ENCODE measurements at places on chromosomes 12 and 14.
A peak's percentile ranks its signal among the peaks of the same experiment; 100 is the strongest.

DNA sequence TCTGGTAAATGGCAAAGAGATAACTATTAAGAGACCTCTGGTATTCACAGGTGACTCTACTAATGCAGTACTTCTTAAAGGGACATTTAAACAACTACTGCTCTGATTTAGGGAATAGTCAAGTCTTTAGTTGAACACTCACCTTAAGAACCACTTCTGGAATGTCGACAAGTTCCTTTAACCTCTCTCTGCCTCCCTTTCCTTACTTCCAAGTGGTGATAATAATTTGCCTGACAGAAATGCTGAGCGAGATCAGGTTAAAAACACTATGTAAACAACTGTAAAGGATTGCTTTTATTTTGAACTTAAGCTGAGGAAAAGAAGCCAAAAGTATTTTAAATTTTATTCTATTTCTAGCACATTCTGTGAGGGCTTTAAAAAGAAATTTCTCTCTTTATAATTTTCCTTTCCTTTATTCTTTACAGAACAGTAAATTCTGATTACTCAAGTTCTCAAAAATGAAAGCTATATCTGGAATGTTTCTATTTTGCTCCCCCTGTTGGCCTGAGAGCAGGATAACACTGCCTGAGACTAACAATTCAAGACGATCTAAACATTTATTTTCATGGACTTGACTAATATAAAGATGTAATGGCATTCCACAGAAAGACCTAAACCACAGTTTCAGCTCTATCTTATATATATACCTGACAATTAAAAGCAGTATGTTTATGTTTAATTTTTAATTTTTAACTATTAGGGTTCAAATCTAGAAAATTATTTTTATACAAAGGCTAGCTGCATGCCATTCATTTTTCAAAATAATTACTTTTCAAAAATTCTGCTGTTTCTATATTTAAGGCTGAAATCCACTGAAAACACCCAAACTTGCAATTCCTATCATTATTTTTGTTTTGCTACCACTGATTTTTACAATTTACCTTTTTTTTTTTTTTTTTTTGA lies 29.2 kb downstream of the ZCCHC8 start:
- peak; percentile 40 for DNase-seq

DNA sequence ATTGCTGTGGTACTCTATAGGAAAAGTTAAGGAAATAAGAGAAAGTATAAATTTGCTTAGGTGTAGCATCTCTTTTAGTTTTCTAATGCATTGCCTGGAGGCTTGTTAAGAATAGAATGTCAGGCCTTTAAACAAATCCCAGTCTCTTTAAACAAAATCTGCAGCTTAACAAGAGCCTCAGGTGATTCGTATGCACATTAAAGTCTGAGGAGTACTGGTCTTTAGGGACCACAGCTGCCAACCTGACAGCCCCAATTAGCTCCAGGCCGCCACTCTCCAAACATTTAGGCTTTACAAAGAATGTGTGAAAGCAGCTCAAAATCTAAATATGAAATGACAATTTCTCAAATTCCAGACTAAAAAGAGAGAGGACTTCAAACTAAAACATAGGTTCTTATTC lies 35.7 kb downstream of the PAWR start:
- DNase-seq: no peak

DNA sequence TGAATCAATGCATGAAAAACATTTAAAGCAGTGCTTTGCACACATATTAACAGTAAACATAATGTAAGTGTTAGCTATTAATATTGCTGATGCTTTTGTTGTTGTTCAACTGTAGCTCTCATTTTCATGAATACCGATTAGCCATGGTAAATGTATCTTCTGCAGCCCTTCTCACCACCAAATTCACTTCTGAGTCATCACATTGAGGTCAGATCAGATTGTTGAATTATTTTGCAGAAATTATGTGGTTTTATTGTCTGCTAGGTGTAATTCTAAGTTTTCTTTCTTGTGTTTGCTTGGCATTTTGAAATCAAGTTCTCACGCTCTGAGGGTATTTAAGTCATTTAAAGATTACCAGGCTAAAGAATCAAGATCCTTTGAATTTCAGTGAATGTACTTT lies 74.6 kb downstream of the AKAP6 start:
- no peak for DNase-seq

DNA sequence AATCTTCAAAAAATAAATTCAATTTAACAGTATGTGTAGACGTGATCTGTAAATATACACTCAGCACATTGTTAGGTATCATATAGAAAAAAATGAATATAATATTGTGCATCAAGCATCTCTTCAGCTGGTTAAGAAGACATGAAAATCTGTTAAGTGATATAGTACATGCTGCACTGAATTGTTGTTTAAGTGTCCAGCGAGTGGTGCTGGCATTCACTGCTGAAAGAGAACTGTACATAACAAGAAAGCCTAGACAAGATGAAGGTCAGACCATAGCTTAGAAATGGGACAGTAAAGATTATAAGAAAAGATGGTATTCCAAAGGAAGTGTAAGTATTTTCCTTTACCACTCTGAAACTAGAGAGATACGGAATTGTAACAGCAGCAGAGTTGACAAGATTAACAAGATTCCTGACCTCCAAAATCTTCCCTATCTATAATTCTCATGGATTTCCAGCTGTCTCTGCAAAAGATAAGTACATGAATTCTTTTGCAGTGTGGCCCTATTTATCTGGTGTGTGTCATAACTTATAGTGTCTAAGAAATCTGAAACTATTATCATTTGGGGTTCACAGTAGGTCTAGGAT lies 198.6 kb downstream of the FLRT2 start:
- no peak for DNase-seq

GRCh38 chr12:13033476-13033875 lies 10.7 kb upstream of the FAM234B start:
- no peak for DNase-seq

DNA sequence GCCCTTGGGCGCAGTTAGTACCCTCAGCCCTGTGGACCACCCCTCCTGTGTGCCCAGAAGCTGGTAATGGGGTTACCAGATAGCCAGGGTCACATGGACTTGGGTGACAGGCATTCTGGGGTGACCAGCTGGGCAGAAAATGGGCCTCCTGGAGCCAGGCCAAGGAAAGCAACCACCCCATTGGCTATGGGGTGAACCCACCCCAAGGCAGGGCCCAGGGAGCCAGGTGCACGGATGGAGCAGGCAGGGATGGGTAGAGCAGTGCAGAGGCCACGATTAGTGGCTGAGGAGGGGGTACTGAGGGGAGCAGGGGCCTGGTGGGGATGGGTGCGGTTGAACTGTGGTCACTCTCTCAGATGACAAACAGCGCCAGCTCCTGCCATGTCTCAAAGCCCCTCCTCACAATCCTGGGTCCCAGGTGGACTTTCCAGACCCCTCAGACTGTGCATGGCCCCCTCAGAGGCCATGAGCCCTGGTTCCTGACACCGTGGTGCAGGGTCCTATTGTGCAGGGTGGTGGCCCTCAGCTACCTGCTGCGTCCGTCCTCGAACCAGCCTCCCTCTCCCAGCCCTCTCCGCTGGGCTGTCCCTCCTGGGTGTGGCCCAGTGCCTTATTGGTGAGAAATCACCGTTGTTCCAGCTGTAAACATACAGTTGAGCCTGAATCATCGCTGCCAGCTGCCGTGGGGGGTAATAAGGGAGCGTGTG lies 23.4 kb upstream of the BEGAIN start:
- DNase-seq: no peak

- DNase-seq: peak; percentile 25
Measured at GRCh38 chr12:55847603-55848291, 5.0 kb upstream of the MMP19 start.

DNA sequence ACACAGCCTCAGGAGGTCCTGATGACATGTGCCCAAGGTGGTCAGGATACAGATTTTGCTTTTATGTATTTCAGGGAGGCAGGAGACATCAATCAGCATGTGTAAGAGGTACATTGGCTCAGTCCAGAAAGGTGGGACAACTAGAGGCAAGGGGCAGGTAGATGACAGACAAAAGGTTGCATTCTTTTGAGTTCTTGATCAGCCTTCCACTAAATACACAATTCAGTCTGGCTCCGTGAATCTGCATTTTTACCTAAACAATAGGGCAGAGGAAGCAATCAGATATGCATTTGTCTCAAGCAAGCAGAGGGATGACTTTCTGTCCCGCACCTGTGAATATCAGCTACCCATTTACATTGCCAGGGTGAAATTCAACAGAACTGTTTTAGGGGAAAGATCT lies 178.6 kb downstream of the KSR2 start:
- DNase-seq: no peak

- DNase-seq: no peak
Measured at GRCh38 chr12:66964629-66965028, 285.8 kb upstream of the GRIP1 start.

GRCh38 chr12:105927564-105927963 lies 211.2 kb downstream of the NUAK1 start:
- DNase-seq: no peak

GRCh38 chr12:11618046-11618445 lies 31.4 kb upstream of the ETV6 start:
- no peak for DNase-seq

DNA sequence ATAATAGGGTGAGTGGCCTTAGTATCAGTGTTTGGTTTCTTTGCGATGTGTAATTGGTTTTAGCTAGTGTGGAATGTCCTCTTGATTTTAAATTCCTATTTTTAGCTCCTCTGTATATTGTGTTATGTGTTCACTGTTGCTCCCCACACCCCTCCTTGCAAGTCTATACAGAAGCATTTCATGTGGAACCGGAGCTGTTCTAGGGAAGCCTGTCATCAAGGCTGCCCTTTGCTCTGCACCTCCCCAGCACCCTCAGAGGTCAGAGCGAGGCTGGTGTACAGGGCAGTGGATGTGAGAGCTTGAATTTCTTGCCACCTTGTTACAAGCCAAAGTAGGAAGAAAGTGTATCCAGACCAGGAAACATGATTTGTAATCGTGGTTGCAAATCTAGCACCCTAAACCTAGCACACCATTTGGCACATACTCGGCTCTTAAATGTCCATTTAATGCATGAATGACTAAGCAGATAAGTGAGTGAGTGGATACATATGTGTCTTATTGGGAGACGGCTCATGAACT lies 376.8 kb downstream of the RGS6 start:
- DNase-seq: no peak

GRCh38 chr14:72679141-72679535 lies 214.8 kb downstream of the DPF3 start:
- DNase-seq: no peak

- no peak for DNase-seq
Measured at GRCh38 chr14:65495196-65495595, 82.7 kb downstream of the FUT8 start.

GRCh38 chr12:116153113-116153512 lies 124.4 kb downstream of the MED13L start:
- no peak for DNase-seq

- no peak for DNase-seq
Measured at GRCh38 chr12:110765111-110765510, 22.4 kb upstream of the PPP1CC start.

DNA sequence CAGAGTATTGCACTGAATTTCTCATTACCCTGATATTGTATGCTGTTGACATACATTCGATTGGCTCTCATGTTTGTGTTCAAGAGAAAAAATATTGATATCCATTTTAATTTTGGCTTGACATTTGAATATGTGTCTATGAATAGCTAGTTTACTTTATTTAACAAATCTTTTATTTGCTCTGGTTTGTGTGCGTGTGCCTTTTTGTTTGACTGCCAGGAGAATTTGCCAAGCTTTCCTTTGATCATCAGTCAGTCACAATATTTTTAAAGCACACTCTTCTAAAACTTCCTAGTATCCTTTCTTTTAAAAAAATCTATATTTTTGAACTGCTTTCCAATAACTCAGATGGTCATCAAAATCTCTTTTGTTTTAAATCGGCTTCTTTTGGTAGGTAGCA lies 179.3 kb upstream of the FLRT2 start:
- no peak for DNase-seq

GRCh38 chr12:106769546-106769945 lies 4.9 kb upstream of the RIC8B start:
- DNase-seq: no peak

DNA sequence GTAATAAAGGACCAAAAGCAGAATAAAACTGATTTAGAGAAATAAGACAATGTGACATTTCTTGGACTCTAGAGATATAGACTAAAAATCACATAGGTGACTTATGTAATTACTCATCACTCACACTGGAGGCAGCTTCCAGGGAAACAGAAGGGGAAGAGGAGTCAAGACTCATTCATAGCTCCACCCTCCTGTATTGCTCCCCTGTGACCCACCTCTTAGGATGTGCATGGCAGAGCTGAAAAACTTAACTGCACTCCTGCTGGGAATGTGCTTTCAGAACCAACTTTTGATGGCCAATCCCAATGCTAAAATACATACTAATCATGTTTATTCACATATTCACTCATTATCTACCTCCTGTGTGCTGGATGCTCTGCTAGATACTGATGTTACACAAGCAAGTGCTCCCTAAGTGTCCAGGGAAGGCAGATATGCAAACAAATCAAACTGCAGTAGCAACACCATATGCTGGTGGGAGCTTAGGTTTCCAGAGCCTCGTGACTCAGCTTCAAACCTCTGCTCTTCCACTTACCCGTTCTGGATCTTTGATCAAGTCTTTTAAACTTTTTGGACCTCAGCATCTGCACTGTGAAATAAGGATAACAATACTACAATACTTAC lies 316.1 kb downstream of the GALC start:
- DNase-seq: no peak

GRCh38 chr12:126436041-126436440 lies 1370.8 kb downstream of the AACS start:
- DNase-seq: no peak

DNA sequence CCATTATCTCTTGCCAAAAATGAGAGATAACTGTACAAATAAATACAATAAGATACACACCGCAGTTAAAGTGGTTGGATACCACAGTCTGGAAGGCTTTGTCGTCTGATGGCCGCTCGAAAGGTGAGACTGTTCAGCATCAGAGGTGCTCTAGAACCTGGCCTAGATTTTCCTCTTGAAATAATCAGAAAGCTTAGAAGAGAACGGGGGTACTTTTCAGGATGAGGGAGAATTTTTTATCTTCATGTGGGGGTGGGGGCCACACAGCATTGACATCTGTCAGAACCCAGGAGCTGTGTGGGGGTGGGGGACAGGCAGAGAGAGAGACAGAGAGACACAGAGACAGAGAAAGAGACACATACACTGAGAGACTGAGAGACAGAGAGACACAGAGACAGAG lies 90.5 kb downstream of the GALNT9 start:
- DNase-seq: no peak

- no peak for DNase-seq
Measured at GRCh38 chr14:49438256-49438770, 147.9 kb downstream of the RPS29 start.

- DNase-seq: no peak
Measured at GRCh38 chr12:101470939-101471338, 4.2 kb upstream of the SPIC start.

GRCh38 chr14:53953002-53953827 lies 3.4 kb downstream of the BMP4 start:
- peak; percentile 86 for DNase-seq

GRCh38 chr12:101490286-101490920 lies 15.3 kb downstream of the SPIC start:
- DNase-seq: peak; percentile 64

GRCh38 chr14:20343092-20343861 lies at the start of gene PARP2:
Gene PARP2 (plus strand): TSS chr14:20343635. CDS start chr14:20343642, 7 bp downstream.
- DNase-seq: peak; percentile 97

- DNase-seq: no peak
Measured at GRCh38 chr14:73459959-73460358, 1.6 kb upstream of the NUMB start.
